Foreskin keratinocyte (primary cell): ENCODE measurements at places on chromosomes 2 and 18.

DNA sequence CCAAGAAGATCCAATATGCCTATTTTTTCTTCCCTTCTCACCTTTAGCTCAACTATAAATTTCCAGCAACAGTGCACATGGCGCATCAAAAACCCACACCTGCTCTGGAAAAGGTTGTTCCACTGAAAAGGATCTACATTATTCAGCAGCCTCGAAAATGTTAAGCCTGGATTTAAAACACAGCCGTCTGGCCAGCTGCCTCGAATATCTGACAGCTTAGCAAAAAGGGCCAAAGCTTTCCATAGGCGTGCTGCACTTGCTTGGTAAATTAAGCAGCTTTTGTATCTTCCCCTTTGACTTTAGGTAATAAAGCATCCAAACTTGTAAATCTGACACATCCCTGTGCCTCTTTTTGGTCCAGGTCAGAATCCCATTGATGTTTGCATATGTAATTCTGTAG is 20.5 kb downstream of the DAPL1 start:
- no peak for DNase-seq

DNA sequence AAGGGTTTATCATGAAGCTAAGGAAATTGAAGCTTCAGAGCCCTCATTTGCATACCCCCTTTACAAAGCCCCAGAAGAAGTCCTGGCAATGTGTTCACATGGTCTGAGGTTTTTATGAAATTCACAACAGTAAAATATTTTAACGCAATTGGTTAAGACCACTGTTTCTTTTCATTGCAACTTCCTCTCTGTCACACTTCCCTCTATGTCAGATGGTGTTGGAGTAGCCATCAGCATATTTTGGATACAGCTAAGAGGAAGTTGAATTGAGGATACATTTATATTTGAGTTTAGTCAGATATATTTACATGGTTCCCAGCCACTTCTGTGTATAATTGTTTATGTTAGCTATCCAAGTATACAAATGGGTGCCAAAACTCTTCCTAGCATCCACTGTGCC is 170.0 kb downstream of the TXNL1 start:
- no peak for DNase-seq

GRCh38 chr2:180161415-180161814 is 154.3 kb upstream of the CWC22 start:
- DNase-seq: no peak

DNA sequence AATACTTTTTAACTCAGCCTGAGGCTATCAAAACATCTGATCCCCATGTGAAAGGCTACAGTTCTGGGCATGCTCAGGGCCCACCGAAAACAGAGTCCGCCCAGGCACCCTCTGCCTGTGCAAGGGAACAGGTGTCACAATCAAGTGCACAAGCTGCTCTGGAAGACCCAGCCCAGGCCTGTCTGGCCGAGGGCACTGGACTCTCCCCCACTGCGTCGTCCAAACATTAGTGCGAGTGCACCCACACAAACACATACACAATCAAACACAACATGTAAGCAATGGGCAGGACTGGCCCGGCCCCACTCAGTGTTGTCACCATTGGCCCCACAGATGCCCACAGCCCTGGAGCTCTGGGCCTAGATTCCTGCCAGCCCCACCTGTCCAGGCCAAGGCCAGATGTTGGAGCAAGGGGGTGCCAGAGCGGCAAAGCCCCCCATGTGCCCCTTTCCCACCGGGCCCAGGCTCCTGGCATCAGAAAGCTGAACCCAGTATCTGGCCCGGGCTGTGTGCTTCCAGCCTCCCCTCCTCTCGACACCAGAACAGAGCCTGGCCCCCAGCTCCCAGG is 617 bp upstream of the ALPG start:
- no peak for DNase-seq

DNA sequence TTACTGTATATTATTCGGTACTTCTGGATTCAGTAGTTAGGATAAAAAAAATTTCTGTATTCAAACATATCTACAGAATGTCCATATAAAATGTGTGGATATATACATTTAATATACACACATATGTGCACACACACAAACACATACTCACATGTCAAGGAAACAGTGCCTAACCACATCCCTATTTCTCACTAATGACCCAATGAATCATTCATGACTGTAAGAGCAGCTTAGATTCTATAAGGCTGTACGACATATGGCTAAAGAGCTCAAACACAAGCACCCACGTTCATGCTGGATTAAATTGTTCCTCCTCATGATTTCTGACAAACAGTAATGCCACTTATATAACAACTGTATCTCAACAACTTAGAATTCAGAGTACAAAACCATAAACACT is 457.3 kb downstream of the ADCYAP1 start:
- no peak for DNase-seq

GRCh38 chr2:239934571-239935171 is 90.5 kb downstream of the NDUFA10 start:
- DNase-seq: no peak
